ENCODE measurements at places on chromosomes 6 and 20.

DNA sequence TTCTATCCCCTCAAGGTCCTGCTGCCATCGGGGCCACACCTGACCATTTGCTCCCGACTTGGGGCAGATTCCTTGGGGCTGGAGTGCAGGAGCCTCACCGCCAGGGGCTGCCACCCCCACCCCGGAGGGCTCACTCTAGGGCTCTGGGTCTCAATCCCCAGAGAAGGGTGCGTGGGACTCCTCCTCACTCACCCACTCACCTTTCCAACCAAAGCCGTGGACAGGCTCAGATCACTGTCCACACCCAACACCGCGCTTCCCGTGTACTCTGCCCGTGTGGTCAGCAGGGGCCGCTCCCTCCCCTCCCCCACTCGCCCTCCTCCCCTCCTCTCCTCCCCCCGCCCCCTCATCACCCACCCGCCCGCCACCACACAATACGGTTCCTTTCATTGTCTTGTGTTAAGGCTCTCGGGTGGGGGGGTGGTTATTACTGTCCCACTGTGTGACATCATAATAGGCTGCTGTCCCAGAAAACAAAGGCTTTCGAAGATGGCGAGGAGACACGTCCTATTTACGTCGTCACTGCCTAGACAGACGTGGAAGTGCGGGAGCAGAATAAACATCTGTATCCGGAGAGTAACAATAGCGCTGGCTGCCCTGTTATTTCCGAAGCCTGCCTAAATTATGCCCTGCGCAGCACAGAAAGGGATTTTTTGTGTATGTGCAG is 85.8 kb downstream of the YTHDF1 start:
- no peak for DNase-seq

GRCh38 chr6:137766596-137767370 is 100.3 kb upstream of the TNFAIP3 start:
- DNase-seq = no peak

DNA sequence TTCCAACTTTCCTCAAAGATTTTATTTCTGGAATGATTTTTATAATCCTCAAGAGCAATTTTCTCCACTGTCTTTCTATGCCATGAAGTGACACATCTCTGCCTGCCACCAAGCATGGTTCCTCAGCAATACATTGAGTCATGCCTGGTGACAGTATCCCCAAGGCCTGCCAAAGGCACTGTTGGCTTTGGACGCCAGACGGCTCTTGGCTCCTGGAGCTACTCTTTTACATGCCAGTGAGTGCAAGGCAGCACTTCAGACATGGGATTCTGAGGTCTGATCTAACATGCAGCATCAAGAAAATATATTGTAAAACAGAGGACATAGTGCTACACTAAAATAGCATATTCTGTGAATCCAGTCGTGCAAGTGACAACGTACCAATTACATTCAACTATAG is 20.1 kb upstream of the PLEKHG1 start:
- DNase-seq = no peak

- no peak for DNase-seq
Measured at GRCh38 chr20:35279040-35279439, 1.1 kb upstream of the MMP24OS start.

DNA sequence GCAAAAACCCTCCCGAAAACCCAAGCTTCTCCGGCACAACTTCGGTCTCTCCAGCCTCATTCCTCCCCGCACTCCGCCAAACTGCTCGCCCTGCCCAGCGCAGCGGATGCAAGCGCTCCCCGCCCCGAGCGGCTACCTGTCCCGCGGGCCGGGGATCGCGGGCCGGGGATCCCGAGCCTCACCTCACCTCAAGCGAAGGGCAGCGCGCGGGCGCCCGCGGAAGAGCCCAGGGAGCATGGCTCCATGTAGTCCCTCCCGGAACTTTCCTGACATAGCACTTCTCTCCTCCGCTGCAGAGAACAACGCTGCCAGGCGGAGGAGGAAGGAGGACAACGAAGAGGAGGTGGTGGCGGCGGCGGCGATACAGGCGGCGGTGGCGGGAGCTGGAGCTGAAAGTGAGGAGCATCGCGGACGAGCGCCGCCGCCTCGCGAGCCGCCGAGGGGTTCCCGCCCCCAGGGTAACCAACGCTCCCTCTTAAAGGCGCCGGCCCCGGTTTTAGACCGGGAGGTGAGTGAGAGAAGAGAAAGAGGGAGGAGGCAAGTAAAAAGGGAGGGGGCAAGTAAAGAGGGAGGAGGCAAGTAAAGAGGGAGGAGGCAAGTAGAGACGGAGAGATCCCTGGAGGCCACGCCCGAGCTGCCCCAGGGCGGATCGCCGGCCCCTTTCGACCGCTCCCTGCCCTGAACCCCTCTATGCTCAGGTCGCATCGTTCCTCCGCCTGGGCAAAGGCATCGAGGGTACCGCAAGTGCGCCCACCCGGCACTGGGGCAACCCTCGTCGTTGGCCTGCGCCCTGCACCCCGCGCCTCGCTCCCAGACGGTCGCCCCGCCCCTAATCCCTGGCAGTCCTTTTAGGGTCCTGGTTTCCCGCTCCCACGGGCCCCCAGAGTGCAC is at the start of gene GPR63:
GPR63 (minus strand) TSS at position 397 of the 891 bp plus-strand sequence. CDS start 37,746 bp downstream, outside the sequence.
- peak; percentile 23 for DNase-seq

- no peak for DNase-seq
Measured at GRCh38 chr6:31336896-31337496, 20.0 kb downstream of the HLA-B start.

DNA sequence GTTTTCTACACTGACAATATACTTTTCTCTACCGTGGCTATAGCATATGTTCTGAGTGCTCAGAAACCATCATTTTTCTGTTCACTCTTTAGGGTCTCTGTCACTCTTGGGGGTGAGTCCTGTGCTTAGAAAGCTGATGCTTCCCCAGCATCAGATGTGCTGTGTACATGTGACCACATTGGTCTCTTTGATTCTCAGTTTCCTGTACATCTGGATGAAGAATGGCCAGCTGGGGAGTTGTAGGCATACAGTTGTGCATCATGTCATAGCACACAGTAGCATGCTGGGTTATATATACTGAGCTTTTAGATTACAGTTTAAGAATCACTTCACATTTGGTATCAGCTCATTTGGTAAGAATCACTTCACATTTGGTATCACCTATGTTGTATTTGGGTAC is 238.6 kb upstream of the PREP start:
- no peak for DNase-seq

DNA sequence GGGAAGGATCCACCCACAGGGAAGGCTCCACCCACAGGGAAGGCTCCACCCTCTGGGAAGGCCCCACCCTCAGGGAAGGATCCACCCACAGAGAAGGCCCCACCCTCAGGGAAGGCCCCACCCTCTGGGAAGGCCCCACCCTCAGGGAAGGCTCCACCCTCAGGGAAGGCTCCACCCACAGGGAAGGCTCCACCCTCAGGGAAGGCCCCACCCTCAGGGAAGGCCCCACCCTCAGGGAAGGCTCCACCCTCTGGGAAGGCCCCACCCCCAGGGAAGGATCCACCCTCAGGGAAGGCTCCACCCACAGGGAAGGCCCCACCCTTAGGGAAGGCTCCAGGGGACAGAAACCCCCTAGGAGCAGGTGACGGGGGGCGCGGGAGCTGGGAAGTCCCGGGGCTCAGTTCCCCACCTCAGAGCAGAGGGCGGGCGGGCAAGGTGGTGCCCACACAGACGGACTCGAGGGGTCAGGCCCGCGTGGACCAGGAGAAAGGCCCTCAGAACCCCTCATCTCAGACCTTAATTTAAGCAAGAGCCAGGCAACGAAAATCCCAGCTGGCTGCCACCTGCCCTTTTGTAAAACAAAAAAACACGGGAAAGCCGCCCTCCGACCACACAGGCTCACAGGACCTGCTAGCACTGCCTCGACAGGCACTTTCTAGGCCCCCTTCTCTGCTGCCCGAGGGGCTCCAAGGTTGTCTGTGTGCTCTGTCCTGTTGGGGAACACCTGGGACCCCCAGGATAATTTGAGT is 39.7 kb downstream of the KCNQ2 start:
- DNase-seq = no peak
